Esophagus muscularis mucosa (tissue), 4 donors: ENCODE measurements at places on chromosomes 6 and 20.

- DNase-seq, result no peak
Measured at GRCh38 chr6:27237089-27237803, 10.3 kb upstream of the PRSS16 start.

DNA sequence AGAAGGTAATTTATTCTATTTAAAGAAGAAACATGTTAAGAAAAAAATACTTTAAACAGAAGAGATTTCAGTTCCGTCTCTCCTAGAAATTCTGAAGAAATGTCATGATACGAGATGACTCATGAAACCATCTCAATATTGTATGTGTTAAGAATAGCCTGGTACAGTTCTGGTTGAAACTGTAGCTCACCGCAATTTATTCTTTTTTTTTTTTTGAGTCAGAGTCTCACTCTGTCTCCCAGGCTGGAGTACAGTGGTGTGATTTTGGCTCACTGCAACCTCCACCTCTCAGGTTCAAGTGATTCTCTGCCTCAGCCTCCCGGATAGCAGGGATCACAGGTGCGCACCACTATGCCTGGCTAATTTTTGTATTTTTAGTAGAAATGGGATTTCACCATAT is 103.3 kb downstream of the ARHGAP18 start:
- DNase-seq, result no peak

- DNase-seq, result no peak
Measured at GRCh38 chr6:16338577-16339264, 100.3 kb downstream of the GMPR start.

DNA sequence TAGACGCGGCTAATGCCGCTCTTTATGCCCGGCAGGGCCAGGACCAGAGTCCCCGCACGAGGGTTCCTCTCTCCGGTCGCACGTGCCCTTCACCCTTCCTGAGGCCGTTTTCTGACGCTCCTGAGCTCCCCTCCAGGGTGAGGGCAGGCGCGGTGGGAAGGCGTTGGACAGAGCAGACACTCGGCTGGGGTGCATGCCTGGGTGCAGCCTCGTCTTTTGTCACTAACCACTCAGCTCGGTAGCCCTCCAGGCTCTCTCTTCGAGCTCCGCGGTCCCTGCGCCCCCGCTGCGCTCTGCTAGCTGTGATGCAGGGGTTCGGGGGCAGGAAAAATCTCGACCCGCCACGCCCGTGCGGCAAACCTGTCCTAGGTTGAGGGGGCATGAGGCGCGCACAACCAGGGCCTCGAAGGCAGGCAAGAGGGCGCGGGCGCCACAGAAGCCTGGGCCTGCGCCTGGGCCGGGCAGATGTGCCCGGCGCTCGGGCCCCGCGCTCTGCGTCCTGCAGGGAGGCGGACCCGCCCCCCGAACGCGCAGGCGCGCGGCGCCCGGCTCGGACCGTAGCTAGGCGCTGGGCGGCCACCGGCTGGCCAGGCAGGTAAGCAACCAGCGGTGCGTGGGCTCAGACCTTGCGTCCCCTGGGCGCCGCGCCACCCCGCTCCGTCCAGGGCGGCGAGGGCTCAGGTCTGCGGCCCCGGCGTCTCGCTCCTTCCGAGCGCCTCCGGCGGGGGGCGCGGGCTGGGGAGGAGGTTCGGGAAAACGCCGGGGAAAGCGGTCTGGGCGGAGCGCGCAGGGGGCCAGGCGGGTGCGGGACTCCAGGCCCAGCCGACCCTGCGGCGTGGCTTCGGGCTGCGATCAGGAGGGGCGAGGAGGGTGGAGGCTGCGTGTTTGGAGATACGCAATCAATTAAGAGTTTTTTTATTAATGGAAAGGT is at the start of gene L3MBTL1:
TSS of gene L3MBTL1 (plus strand) at position 548 of the 931 bp plus-strand sequence. CDS start 5,807 bp downstream, outside the sequence.
- no peak for DNase-seq

GRCh38 chr6:150272264-150272975 is 96.4 kb upstream of the IYD start:
- DNase-seq, result no peak

DNA sequence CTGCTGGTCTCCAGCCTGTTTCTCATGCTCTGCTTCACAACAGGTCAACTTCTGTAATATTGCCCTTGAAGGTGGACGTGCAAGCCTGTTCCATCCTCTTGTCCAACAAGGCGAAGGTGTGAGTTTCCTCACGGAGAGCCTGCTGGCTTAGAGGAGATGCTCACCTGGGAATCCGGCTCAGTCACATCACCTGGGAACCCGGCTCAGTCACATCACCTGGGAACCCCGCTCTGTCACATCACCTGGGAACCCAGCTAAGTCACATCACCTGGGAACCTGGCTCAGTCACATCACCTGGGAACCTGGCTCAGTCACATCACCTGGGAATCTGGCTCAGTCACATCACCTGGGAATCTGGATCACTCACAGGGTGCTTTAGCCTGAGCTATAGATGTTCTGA is 230.1 kb downstream of the ERMARD start:
- no peak for DNase-seq

DNA sequence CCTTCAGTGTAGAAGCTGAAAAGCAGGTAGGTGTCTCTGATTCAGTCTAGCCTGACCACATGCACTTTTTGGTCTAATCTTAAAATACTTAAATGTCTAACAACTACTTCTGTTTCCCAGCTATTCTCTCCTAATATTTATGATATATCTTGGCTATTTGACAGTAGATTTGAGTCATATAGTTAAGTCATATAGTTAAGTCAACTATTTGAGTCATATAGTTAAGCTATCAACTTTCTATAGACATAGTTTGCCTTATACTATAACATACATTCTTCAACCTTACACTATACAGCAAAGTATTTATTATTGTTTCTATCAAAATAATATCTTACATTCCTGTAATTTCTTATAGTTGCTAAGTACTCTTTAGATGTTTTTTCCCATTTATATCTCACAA is 110.9 kb downstream of the GMDS start:
- DNase-seq, result no peak

- no peak for DNase-seq
Measured at GRCh38 chr20:38804221-38804620, 1.3 kb upstream of the PPP1R16B start.

GRCh38 chr20:56187534-56188165 is 60.9 kb upstream of the MC3R start:
- no peak for DNase-seq

GRCh38 chr6:136114661-136115060 is 135.4 kb downstream of the MTFR2 start:
- no peak for DNase-seq

DNA sequence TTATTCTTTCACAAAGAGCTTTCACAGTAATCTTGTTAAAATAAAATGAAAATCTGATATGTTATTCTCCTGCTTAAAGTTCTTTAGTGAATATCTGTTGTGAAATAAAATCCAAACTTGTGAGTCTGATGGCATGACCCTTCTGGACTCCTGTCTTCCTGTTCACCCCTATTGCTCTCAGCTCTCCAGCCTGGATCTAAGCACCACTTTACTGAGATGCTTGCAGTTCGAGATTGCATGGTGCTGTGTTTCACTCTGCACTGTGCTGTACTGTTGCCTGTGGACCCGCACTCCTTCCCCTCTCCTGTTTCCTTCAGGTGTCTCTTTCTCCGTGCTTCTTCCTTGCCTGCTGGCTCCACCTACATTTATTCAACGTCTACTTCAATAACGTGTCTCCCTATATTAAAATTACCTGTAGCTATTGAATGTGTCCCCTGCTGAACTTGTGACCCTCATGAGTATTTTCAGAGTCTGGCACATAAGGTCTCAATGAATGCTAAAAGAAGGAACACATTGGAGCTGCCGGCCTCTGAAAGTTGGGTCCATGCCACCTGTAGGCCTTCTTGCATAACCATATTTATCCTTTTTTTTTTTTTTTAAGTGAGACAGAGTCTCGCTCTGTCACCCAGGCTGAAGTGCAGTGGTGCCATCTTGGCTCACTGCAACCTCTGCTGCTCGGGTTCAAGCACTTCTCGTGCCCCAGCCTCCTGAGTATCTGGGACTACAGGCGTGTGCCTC is 100.1 kb downstream of the ARID1B start:
- peak; percentile 88 for DNase-seq

- DNase-seq, result no peak
Measured at GRCh38 chr6:166721576-166721975, 94.5 kb upstream of the RPS6KA2 start.

GRCh38 chr6:152062476-152062875 is 255.0 kb downstream of the ESR1 start:
- no peak for DNase-seq

- no peak for DNase-seq
Measured at GRCh38 chr6:127177923-127178231, 59.4 kb downstream of the RSPO3 start.

- no peak for DNase-seq
Measured at GRCh38 chr6:31720196-31720770, 1.3 kb downstream of the LY6G6C start.

- DNase-seq, result no peak
Measured at GRCh38 chr6:139710556-139710955, 336.1 kb upstream of the CITED2 start.

DNA sequence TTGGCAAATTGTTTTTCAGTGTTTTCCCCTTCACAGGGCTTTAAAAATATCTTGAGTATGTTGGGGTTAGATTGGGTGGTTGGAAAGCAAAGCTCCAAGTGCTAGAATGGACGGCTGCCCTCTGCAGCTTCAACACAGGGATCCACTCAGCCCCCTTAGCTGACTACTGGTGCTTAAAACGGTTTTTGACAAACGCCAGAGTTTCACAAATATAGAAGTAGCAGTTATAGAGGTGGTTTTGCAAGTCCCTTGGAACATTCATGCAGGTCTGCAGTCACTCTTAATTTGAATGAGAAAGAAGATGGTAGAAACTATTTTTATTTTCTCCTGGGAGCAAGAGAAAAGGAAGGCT is 175.9 kb downstream of the ARID1B start:
- no peak for DNase-seq

GRCh38 chr6:8803181-8803760 is 367.9 kb upstream of the SLC35B3 start:
- DNase-seq, result no peak

DNA sequence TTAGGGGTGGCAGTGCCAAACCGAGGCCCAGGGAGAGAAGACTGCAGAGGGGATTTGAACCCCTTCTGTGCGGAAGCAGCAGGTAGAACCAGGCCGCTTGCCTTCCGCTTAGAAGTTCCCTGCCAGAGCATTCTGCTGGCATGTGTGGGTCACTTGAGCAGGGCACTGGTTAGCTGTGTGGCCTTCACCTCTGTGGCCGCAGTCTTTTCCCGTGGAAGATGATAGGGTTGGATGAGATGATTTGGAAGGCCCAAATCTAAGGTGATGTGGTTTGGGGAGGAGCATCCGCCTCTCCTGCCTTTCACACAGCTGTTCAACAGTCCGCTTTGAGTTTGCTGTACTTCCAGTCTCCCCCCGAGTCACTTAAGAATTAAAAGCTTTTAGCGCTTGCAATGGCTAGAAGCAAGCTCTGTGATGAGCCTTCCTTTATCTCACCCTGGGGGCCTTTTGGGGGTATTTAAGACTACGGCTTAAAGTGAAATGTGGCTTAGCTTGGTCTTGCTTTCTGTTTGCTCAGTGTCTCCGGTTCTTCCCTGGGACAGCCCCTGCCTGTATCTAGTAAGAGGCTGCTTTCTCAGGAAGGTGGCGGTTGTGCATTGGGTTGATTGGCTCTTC is 743 bp downstream of the CMTR1 start:
- DNase-seq, result no peak

- DNase-seq, result no peak
Measured at GRCh38 chr6:83153883-83154521, 39.1 kb downstream of the PGM3 start.

DNA sequence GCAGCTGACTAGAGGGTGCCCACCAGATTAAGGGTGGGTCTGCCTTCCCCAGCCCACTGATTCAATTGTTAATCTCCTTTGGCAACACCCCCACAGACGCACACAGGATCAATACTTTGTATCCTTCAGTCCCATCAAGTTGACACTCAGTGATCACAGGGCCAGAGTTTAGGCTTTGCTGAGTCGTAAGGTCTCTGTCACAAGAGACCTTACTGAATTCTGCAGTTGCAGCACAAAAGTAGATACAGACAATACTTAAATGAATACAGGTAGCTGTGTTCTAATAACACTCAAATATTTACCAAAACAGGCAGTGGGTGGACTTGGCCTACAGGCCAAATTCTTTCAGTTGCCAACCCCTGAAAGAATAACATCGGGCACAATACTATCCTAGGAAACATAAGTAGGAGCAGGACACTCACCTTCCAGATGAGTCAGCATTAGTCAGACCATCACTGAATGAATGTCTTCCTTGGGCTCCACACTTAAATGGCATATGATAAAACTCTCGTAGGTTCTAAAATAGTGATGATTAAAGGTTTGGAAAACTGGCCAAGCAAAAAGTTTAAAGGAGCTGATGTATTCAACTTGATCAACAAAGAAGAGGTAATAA is 190.0 kb downstream of the UBE3D start:
- peak; percentile 29 for DNase-seq

DNA sequence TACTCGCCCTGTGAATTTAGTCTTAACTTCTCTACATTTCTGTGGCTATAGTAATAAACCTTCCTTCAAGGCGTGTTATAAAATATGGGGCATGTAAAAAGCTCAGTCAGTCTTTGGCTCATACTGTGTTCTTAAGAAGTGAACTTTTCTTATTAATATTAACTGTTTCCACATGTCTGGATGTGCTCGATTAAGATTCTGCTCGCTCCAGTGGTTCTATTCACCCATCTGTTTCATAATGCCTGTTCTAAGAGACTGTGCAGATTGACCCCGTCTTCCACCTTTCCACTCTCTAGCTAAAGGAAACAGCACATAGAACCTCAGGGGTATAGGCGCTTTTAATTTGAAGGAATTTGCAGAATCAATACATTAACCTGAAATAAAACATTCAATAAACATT is 99.9 kb downstream of the L3MBTL3 start:
- DNase-seq, result no peak

- DNase-seq, result no peak
Measured at GRCh38 chr6:49550492-49551077, at the start of gene C6orf141. C6orf141 (plus strand) TSS chr6:49550668; CDS start chr6:49550793, 125 bp downstream.

DNA sequence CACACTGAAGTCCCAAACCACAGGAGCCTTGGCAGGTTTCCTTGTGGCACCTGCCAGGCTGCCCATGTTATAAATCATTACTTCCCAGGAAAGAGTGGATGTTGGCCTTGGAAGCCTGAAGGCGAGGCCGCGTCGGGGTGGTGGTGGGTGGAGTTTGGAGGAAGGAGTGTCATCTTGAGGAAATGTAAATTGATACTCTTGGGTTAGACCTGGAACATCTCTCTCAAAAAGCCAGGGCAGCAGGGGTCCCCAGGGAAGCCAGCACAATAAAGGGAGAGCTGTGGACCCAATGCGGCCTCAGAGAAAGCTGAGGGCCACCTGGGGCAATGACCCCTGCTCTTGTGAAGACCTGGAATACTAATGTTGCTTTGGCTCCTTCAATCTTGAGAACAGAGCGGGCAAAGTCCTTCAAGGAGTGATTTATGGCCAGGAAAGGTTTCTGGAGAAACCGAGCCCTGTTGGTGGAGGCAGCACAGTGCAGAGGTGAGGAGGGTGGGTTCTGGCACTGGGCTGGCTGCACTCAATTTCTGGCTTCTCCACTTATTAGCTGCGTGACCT is 26.3 kb upstream of the TRAF3IP2 start:
- no peak for DNase-seq
